Forelimb muscle (tissue), 1 donor: ENCODE measurements at places on chromosomes 4 and X.

DNA sequence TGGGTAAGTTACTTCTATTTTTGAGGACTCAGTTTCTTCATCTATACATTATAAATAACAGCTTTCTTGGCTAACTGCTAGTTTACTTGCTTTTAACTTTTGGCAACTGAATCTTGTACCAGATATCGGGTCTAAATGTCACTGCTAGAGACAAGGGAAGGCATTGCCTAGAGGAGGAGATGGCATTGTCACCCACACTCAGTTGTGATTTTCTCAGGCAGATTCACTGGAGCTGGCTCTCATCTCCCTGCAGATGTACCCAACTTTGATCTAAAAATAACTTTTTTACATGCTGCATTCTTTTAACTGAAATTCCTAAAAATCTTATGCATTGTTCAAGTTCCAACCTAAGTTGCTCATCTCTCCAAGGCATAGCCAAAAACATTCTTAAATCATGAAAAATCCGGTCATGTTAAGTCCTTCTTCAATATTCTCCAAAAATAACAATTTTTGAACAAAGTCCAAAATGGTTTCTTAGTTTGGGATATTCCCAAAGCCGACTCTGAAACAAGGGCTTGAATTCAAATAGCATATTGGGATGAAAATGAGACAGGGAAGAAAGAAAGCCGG is 469.0 kb upstream of the BOD1L1 start:
- DNase-seq = no peak

DNA sequence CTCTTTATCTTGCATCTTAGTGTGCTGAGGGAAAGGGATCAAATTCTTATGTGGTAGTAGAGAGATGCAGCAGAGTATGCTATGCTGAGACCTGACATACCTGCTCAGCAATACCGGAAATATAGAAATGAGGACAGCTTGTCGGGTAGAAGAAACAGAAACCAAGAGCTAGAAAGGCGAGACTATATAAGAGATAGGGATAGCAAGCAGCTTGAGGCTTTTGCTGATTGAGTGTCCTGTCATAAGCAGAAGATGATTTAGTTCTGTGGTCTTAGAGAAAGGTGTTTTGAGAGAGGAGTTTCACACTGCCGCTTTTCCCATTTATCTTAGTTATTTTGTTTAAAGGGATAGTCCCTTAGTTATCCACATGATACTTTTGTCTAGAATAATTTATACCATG is 31.7 kb downstream of the USP9X start:
- no peak for DNase-seq

DNA sequence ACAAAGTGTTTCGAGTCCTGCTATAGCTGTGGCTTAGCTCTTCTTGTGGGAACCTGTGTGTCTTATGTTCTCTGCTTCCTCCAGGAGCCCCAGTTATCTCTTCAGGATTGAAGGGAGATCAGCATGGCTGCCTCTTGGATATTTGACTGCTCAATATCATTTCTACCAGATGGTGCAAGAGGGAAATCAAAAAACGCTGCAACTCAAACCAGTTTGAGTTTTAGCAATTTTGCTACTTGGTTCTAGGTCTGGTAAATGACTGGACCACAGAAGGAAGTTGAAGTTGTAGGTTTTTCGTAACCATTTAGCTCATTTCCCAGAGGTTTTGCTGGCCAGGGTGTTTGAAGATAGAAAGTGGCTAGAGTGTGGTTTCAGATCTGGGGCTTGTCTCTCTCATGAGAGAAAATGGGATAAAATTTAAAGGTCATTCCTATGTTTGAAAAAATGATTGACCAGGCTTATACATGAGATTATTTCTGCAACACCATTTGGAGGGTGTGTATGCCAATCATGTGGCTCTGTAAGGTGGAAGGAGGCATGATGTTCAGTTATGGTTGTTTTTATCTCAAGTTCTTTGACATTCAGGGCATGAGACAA is 210.4 kb downstream of the SPRY1 start:
- DNase-seq = no peak

DNA sequence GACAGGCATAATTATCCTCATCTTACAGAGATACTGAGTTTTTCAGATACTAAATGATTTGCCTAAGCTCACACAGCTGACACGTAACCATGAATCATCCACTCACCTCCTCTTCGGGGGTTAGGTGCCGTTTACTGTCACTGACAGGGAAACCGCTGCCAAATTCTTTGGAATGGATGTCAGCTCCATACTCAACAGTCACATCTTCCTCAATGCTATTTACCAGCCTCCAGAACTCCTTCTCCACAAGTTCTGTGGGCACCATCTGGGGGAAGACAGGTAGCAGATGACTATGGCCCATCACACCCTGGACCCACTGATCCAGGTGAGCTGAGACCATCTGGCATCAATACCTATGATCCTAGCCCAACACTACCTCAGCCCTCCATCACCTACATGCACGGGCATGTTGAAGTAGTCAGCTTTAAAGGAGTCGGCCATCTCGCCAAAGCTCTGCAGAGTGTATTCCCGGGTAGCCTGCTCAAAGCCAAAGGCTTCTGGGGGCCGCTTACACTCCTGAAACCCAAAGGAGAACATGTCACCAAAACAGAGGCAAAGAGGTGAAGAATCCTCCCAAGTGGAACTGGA is 13.5 kb downstream of the KDM5C start:
- DNase-seq = no peak

DNA sequence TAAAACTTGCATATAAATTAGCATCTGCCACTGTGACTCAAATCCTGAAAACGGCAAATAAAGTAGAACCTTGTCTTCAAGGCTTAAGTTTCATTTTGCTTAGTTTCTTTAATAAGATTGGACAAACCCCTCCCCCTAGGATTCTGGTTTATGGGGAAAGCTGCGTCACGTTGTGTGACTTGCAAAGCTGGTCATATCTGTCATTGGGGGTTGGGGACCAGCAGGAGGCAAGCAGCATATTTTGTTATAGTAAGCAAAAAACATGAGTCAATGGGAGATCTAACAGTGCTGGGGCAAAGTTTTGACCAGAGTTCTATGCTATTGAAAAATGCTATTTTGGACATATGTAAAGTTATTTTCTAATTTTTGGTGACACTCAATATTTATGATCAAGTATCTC is 407.3 kb downstream of the PCDH18 start:
- peak; percentile 11 for DNase-seq
